ENCODE measurements at places on chromosomes 4 and X.

- no peak for DNase-seq
These were observed 359.6 kb upstream of the PITX2 start for GRCh38 chr4:110982486-110982885.

DNA sequence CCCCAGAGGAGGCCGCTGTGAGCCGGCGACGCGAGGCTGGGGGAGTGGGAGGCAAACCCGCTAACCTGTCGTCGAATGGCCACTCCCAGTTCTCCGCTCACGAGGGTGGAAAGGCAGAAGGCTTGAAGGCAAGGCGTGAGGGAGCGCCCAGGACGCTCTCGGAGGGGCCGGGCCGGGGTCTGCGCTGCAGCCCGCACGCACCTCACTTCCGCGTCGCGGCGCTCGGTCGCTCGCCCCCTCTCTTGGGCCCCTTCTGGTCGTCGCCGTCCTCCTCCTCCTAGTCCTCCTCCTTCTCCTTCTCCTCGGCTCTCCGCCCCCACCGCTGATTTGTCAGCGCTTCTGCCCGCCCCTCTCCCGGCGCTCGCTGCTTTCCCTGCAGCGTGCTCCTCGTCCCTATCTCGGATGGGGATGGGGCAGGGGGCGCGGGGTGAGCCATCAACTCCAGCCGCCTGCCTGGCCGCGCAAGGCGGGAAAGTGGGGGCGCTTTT is at the start of gene SNCA:
TSS of gene SNCA (minus strand) at position 265 of the 488 bp plus-strand sequence. CDS start 1,494 bp downstream, outside the sequence.
- peak; percentile 58 for DNase-seq

- DNase-seq: no peak
These were observed 311.4 kb upstream of the FSTL5 start for GRCh38 chr4:162475246-162475645.

- peak; percentile 38 for DNase-seq
These were observed 176.7 kb downstream of the SHROOM3 start for GRCh38 chr4:76611616-76612207.

DNA sequence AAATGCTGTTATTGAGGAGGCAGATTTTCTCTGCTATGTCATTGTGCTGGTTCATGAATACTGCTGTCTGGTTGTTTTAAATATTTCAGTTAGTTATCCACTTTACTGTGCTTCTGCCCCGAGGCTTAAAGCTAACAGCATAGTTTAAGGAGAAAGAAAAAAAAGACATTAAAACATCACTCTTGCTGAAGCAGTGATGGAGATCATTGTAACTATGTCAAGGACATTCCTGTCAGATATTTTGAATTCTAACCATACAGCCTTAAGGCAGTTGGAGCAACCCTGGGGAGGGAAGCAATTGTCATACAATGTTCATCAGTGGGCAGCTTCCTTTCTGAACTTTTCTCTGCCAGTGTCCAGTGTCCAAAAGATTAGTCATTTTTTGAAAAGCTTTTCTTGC is 199.0 kb upstream of the DDX53 start:
- DNase-seq: peak; percentile 13

GRCh38 chr4:186226521-186227189 is 652 bp upstream of the KLKB1 start:
- DNase-seq: no peak

GRCh38 chrX:11272863-11273262 is 20.4 kb upstream of the AMELX start:
- DNase-seq: no peak

DNA sequence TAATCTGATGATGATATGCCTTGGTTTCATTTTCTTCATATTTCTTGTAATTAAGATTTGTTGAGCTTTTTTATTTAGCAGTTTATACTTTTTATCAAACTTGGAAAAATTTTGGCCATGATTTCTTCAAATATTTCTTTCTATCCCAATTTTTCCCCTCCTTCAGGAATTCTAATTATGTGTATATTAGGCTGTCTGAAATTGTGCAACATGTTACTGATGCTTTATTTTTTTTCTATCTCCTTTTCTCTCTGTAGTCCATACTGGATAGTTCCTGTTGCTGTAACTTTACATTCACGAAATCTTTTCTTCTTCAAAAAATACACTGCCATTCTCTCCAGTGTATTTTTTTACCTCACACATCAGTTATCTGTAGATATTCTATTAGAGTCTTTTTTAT is 10.8 kb downstream of the THAP6 start:
- no peak for DNase-seq

DNA sequence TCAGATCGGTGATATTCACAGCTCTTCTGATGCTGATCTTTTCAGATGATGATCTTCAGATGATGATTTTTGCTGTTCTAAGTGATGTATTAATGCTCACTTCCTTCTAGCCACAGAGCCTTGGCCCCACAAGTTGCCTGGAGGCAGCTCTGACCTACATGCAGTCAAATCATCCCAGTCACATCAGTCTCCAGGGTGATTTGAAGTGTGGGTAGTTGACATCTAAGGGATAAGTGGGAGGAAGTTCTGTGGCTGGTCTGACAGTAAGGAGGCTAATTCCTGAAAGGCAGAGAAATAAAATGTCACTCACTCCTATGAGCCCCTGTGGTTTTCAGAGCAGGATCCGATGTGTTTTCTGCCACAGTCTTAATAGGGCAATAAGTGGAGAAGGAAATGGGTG is 79.8 kb upstream of the RPL34 start:
- no peak for DNase-seq

GRCh38 chr4:140260227-140260626 is 106.2 kb upstream of the MAML3 start:
- DNase-seq: peak; percentile 28

- no peak for DNase-seq
These were observed 25.9 kb downstream of the LIAS start for GRCh38 chr4:39484582-39485272.

GRCh38 chr4:10198365-10198764 is 81.8 kb upstream of the WDR1 start:
- no peak for DNase-seq

DNA sequence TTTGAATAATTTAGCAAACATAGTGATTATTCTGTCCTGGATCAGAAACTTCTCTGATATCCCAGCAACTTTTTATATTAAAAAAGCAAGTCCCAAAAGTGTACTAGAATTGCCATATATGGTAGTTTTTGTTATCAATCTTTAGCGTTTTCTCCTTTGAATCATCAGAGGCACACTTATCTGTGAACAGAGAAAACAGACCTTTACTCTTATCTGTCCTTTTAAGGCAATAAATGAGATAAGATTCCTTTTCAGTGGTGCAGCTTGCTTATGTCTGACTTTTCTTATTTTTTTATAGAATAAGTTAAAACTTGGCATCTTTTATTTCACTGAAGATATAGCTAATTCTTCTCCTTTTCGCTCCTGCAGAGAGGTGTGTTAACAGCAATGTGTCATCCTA is 458.1 kb upstream of the PCDH10 start:
- DNase-seq: no peak

GRCh38 chr4:111707491-111707890 is 437.8 kb upstream of the FAM241A start:
- no peak for DNase-seq

DNA sequence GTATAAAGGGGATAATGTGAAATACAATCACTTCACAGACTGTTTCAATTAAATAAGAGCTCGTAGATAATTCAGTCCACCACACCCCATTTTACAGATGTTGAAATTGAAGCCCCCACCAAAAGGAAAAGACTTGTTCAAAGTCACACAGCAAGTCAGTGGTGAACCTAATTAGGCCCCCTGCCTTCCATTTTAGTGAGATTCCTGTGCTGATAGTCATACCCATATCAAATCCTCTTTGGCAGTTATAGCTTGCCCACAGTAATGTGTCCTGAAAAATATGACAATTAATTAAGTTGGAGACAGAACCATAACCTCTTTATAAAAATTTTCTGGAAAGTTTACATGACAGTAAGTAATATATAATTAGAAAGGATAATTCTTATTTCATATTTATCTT is 58.0 kb downstream of the AR start:
- no peak for DNase-seq

DNA sequence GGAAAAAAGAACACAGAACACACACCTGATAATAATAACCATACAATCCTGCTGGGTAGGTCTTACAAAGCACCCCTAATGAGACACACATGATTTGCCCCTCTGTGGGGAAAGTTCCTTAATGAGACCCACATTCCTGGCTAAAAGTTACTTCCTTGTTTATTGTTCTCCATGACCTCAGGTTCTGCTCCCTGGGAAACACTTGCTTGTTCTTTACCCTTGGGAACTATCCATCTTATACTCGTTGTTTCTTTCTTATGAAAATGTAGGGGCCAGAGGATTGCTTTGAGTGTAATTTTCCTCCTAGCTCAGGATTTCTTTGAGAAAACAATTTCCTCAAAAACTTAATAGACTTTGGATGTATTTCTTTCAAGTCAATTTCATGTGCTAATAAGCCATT is 52.1 kb upstream of the PCDH10 start:
- DNase-seq: no peak

DNA sequence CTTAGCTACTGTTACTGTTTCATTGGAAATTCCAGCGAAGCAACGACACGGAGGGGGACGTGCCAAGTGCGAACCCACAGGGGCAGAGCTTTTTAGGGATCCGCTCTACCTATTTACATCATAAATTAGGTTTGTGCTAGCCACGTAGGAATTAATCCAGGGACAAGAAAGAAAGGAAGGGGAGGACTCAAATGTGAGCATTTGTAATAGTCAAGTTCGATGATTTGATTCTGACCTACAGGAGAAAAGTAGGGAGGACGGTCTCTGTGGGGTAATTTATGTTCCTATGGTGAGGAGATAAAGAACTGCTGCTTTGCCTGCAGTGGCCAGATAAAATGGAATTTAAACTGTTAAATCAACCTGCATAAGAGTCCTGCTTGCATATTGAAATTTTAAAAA is 1.7 kb downstream of the INTS6L start:
- DNase-seq: no peak

GRCh38 chr4:26936284-26937065 is 75.8 kb downstream of the STIM2 start:
- DNase-seq: peak; percentile 59

DNA sequence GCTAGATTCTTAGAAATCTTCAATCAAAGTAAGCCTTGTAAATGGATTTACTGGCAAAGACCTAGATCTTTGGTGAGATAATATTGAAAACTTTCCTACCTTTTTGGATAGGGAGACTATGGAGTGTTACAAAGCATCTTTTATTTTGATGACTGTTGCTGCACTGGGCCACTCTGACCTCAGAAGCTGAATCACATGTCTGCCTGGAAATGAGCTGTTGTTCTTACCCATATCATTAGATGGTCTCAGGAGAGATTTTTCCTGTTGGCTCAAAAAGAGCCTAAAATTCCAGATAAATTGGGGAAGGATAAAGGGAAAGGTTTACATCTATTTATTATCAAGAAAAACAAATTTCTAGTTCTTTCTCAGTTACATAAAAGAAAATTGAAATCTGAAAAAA is 127.5 kb upstream of the BMP3 start:
- DNase-seq: no peak

DNA sequence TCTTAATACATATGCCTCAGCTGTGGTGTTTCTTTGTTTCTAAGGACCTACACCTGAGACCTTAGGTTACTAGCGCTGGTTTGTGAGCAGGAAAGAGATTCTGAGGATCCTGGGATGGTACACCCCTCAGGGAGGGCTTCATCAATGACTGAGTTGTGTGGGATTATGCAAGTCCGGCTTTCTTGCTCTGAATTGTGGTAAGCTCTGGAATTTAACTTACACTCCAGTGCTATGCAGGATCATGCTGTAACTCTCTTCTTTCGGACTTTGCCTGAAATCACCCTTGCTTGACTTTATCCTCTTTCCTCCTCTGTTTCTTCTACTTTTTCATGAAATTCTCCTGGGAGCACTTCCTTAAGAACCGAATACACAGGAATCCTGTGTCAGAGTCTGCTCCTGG is 431.5 kb upstream of the BOD1L1 start:
- no peak for DNase-seq

DNA sequence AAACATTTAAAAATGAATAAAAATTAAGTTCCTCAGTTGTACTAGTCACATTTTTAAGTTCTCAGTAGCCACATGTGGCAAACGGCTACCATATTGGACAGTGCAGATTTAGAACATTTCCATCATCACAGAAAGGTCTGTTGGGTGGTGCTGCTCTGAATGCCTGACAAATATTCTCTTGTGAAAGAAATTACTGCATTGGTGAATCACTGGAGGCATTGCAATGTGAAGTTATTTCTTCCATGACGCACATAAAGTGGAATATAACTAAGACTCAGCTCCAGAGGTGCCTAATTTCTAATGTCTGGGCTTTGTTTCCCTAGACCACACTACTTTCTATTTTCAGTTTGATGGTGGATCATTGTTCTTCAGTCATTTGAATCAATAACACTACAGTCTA is 44.9 kb downstream of the CLNK start:
- DNase-seq: no peak

GRCh38 chrX:104351173-104351769 is 96.5 kb upstream of the ESX1 start:
- DNase-seq: peak; percentile 40

All from ACHN (cell line).